B cell (primary cell): ENCODE measurements at places on chromosomes 11 and 22.

GRCh38 chr11:95768521-95768920 lies 21.1 kb downstream of the FAM76B start:
- DNase-seq = no peak

GRCh38 chr11:129395432-129395831 lies 19.8 kb downstream of the BARX2 start:
- DNase-seq = no peak

DNA sequence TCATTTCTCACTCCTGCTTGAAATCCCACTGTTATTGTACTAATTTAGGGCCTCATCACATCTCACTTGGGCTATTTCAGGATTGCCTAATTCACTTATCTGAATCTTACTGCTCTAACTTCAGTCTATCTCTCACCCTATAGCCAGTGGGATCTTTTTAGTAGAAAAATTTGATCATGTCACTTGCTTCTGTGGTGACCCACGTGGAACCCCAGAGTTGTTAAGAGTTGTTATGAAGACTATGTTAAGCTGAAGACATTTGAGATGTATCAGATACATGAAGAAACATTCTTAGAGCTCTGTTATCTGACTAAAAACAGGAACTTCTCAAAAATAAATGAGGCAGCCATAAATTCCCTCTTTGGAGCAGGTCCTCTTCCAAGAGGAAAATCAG lies 1375.6 kb upstream of the TENM4 start:
- peak; percentile 10 for DNase-seq

DNA sequence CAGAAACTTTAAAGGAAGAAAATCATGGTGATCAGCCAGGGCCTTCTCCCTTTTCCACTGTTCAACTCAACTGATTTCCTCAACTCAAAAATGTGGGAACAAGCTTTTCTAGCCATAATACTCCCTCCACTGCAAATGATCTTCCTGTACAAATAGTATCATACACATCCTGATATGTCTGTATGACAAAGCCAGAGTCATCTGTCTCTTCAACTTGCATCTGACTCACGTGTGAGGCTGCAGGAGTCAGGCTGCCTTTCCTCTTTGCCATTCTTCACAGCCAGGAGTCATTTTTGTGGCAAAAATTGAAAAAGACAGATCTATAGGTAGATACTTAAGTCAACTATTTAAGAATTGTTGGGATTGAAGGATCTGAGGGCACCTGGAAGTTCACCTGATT lies 13.3 kb downstream of the PATZ1 start:
- DNase-seq = no peak

DNA sequence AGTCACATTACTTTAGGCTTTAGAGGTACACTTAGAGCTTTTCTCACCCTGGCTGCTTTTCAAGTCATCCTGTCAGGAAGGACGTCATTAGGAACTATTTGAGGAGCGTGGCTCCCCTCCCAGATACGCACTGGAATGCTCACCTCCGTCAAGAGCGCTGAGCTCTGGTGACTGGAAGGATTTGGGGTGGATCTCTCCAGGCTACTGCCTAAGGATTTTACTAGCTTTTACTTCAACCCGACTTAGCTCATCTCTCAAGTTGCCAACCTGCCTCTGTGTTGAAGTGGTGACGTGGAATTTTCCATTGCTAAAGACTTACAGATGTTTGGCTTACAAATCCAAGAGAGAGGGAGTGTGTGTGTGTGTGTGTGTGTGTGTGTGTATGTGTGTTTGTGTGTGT lies 355.3 kb upstream of the CCDC90B start:
- DNase-seq = no peak

DNA sequence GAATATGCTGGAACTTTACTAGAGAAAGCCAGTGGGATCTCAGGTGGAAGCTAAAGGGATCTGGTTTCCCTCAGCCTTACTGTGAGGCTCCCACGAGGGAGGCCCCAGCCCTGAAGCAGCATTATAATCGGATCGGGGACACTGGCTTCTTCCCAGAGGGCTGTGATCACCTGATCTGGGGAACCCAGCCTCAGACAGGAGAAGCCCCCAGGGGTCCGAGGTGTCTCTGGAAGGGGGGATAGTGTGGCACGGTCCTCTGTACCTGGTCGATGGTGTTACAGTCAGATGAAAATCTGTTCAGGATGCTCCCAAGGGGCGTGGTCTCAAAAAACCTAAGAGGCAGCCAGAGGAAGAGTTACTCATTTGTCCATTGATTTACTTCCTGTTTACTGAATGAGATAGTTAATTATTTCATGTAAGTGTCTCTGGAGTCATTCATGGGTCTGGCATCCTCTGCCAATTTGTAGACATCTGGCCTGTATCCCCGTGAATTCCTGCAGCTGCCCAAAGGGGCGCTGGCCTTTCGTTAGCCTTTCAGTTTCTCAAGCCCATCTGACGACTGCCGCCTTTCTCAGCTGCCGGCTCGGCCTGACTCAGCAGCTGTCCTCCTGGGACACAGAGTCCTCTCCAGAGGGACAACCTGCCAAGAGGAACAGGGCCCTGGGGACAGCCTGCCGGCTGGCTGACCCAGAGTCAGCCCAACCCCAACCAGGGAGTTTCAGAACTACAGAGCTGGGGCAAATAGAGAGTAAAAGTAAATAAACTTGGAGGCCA lies 17.0 kb upstream of the KCNJ11 start:
- no peak for DNase-seq

- no peak for DNase-seq
Observed at GRCh38 chr22:25837288-25837900, 95.4 kb downstream of the MYO18B start.

DNA sequence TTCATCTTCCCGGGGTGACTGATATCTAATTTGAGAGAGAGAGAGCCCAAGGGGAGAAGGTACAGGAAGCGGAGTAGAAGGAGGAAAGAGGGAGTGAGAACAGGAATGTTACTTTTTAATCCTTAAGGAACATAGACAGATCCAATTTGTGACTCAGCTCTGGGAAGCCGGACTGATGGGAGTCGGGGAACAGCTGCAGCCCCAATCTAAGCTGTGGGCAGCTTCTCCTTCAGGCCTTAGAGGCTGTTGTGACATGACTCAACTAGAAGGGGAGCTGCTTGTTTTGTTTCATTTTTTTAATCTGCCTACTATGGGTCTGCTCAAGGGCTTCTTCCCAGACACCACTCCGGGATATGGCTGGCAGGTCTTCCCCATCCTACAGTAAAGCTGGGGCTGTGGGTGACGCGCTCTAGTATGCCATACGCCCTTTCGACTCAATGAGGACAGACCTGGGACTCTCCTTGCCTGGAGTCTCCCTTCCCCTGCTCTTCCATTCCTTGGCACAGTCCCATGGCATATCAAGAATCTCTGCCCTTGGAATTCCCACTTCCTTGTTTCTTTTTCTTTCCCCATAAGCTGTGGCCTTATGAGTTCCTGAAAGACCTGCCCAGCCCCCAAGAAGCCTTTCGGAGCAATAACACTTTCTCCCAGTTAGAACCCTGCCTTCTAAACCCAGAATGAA lies 103.3 kb upstream of the AKIP1 start:
- DNase-seq = no peak

DNA sequence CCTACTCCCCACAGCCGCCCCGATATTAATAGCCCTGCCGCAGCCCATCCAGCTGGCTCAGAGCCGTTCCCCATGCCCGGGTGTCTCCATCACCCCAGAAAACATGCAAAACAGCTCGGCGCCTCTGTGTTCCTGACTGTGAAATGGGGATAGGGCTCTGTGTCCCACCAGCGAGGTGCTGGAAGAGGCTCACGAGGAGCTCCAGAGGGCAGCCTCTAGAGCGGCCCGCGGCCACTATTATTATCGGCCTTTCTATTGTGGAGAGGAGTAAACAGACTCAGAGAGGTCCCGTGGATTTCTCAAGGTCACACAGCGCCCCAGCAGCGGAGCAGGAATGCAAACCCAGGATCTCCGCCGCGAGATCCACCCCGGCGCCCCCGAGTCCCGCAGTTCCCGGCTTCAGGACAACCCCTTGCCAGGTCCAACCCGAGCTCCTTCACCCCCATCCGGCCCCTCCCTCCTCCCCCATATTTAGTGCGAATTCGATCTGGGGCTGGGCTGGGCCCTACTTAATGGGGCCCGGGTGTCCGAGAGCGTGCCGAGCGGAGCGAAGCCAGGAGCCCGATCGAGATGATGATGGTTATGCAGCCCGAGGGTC lies at the start of gene ACTN3:
Gene ACTN3, plus strand, starts transcription at position 536 of the 598 bp plus-strand sequence. Its CDS starts 35 bp downstream, at position 571.
- no peak for DNase-seq

DNA sequence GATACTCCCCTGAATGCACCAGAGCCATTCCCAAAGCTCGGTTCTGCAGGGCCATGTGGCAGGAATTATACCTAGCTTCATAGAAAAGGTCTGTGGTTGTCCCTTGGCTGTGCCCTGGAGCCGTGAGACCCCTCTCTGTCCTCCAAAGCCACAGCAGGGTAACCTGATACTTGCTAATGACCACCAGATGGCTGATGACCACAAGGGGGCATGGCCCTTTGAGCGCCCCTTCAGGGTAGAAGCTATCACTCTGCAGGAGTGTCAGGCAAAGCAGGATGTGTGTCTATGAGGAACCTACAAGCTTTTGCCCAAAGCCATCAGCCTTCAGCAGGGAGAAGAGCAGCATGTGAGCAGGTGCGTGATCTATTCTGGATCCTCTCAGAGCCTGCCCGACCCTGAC lies 95.3 kb downstream of the NTM start:
- no peak for DNase-seq

DNA sequence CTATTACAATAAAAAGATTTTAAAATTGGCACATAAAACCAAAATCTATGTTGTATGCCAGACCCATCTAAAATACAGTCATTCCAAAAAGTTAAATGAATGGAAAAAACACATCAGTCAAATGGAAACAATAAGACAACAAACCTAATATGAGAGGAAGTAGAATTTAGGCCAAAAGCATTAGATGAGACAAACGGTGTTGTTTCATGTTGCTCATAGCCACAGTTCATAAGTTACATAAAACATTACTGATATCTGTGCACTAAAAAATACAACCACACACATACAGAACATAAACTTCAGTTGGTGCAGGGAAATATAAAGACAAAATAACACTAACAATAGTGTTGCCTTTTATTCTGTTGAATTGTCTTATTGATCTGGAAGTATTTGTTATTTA lies 661.9 kb downstream of the CNTN5 start:
- no peak for DNase-seq

- no peak for DNase-seq
Observed at GRCh38 chr11:87179621-87180020, 141.9 kb downstream of the TMEM135 start.

DNA sequence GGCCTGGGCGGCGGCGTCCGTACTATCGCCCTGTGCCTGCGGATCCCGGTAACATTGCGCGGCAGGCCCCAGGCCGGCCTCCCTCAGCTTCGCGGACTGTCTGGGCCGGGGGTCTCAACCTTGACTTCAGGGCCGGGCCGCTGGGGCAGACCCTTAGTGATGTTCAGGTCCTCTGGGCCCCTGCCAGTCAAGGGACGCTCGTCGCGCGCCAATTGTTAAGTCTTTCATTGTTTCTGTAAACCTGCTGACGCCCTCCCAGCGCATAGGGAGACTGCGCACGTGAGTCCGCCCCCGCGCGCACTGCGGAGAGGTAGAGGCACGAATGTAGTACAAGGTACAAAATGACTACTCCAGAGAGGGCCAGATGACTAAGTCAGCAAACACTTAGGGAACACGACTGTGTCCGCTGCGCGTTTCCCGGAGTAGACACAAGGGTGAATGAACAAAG lies 451 bp upstream of the HDHD5 start:
- no peak for DNase-seq

DNA sequence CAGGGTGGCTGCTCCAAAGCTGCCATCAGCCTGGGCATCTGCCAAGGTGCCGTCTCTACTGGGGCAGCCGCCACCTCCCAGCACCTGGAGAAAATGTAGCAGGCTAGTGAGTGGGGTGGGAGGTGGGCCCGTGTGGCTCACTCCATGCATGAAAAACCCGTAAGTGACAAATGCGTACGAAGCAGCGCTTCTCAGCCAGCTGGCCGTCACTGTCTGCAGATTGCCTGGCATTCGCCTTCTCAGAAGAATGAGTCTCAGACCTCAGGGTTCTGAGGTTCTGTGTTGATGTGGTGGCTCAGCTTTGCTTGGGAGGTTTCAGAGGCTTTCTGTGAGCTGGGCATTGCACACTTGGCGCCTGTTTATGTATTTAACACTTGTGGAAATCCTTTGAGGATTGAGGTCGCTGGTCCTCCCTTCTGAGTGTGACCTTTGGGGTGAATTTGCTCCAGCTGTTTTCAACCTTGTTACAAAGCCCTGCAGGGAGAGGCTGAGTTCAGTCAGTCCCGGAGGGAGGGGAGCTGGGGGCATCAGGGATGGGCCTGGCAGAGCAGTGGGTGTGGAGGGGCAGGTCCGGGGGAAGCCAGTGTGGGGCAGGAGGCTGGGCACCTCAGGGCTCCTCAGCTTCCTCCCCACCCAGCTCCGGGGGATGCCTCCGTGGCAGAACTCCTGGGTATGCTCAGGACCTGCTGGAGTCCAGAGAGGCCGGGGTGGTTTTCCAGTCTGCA lies 977.0 kb downstream of the TBC1D22A start:
- DNase-seq = no peak

GRCh38 chr22:18060646-18061620 lies 16.9 kb upstream of the PEX26 start:
- DNase-seq = no peak

GRCh38 chr11:17960091-17960490 lies 52.8 kb downstream of the SERGEF start:
- DNase-seq = no peak

DNA sequence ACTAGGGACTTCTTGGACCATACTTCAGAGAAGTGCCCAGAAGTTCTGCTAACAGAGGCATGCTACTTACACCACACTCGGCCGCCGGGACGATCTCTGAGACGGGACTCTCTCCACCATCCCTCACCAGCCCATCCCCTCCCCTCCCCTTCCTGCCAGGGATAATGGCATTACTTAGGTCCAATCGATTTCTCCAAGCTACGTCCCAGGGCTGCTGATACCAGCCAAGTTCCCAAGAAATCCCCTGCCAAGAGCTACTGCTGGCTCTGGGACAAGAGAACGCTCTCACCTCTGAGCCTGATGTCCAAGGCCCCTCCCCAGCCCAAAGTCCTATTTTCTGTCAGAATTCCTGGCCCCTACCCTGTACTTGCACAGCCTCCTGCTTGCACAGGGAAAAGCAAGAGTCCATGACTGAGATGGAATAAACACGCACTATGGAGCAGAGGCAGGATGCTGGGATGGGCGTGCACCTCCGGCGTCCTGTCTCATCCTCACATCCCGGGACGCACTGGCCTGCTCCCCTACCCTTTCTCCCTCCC lies 42.7 kb downstream of the GDPD5 start:
- no peak for DNase-seq

- DNase-seq = peak; percentile 50
Observed at GRCh38 chr11:7353100-7353499, 101.4 kb downstream of the SYT9 start.

DNA sequence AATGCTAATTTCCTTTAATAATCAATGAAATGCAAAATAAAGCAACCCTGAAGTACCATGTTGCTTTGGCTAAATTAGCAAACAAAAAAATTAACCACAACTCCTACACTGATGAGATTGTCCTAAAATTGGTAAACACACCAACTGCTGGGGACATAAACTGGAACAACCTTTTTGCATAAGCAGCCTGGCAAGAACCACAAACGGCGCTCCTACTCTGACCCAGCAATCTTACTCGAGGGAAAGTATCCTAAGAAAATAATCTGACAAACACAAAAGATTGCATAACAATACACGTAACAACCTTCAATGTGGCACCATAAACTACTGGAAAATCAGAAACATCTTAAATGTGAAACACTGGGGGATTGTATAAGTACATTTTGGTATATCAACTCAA lies 189.8 kb upstream of the PITPNB start:
- no peak for DNase-seq
